ENCODE measurements at places on chromosomes 1 and 21.

DNA sequence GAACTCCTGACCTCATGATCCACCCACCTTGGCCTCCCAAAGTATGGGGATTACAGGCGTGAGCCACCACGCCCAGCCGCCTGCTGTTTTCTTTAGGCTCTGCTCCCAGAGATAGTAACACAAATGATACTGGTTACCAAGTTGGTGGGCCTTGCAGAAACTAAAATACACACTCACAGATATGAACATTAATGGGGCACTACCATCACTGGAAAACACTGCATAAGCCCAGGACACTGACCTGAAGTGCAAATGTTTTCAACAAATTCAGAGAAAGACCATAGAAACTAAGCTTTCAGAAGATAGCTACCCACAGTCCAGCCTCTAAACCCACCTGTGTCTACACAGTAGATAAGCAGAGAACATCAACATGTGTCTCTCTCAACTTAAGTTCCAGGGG, 180.5 kb downstream of the FCRL5 start:
- DNase-seq: no peak

DNA sequence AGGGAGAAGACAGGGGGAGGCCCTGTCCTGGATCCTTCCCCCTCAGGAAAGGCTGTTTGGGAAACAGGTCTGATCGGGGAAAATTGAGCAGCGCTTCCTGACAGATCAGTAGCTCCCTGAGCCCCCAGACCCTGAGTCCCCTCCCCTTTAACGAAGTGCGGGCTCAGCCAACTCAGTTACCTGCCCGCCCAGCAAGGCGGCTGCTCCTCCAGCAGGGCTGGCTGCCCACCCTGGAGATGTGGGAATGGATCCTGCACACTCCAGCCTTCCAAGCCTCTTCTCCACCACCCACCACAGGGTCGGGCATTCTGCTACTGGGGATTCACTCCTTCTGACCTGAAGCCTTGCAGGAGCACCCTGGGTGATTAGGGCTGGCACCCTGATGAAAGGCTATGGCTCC, 27.6 kb upstream of the LAPTM5 start:
- DNase-seq: no peak

DNA sequence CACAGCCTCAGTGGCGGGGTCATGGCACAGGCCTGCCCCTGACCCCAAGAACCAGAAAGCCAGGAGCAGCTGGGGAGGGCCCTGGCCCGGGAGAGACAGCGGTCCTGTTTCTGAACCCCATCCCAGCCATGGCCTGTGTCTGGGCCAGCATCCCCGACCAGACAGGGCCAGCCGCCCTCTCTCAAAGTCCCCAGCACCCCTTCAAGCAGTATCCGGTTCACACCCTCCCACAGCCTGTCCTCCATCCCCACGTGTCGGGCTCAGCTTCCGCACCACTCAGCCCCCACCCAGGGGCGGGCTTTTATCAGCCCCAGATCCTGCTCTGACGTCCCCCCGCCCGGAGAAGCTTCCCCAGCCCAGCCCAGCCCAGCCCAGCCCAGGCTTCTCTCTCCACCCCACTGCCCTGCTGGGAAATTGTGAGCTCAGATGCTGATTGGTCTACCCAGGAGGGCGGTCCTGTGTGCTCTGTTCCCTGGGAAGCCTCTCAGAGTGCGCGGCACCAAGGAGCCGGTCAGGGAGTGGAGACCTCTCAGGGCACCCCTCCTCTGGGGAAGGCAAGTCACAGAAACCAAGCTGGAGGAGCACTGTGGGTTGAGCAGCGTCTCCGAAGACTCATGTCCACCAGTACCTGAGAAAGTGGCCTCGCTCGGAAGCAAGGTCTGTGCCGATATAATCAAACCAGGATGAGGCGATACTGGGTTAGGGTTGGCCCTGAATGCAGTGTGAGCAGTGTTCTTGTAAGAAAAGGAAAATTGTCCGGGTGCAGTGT, 4.7 kb upstream of the FAAP20 start:
- DNase-seq: peak; percentile 64

GRCh38 chr1:155081472-155082300, 3.0 kb downstream of the EFNA3 start:
- peak; percentile 41 for DNase-seq

DNA sequence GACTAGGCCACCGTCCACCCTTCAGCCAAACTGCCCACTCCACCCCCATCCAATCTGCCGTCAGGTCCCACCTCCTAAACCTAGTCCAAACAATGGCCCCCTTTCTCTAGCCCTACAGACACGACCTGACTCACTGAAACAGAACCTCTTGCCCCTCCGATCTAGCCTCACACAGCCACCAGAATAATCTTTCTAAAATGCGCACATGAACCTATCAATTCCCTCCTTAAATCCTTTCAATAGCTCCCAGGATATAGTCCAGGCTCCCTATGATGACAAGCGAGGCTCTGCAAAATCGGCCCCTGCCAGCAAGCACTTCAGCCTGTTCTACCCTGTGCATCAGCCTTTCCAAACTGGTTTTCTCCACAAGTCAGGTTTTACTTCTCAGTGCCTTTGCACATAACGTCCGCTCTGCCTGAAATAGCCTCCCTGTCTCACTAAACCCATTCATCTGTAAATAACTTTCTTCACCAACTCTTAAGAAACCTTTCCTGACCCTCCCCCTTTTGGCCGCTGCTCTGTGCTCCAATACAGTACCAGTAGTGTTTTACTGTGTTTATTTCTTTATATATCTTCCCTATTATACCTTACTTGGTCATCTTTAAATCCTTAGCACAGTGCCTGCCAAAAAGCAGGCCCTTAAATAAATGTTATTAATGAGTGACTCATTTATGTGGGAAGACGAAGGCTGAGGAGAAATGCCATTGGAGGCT, 9.0 kb upstream of the CDC20 start:
- no peak for DNase-seq

- no peak for DNase-seq
Observed at GRCh38 chr21:32366191-32366590, 26.6 kb downstream of the URB1 start.

GRCh38 chr1:216898801-216899200, 175.6 kb upstream of the ESRRG start:
- DNase-seq: no peak

DNA sequence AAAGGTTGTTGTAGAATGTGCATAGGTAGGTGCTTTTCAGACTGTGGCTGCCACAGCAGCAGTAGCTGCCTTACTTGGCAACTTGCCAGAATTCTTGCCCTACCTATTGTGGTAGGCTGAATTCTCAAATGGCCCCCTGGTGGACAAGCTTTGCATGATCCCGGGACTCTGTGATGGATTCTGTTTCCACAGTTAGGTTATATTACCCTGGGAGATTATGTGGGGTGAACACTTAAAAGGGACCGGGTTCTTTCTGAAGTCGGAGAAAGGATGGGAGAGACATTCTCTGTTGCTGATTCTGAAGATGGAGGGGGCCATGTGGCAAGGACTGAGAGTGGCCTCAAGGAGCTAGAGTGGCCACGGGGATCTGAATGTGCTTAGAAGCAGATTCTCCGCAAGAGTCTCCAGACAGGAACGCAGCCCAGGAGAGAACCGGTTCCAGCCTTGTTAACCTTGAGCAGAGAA, 32.1 kb upstream of the KCNE1 start:
- DNase-seq: peak; percentile 61

- DNase-seq: no peak
Observed at GRCh38 chr1:29213055-29213454, 17.7 kb downstream of the MECR start.

GRCh38 chr1:96565546-96565945, 156.0 kb upstream of the PTBP2 start:
- no peak for DNase-seq

- DNase-seq: no peak
Observed at GRCh38 chr1:160407839-160408801, 7.8 kb downstream of the VANGL2 start.

DNA sequence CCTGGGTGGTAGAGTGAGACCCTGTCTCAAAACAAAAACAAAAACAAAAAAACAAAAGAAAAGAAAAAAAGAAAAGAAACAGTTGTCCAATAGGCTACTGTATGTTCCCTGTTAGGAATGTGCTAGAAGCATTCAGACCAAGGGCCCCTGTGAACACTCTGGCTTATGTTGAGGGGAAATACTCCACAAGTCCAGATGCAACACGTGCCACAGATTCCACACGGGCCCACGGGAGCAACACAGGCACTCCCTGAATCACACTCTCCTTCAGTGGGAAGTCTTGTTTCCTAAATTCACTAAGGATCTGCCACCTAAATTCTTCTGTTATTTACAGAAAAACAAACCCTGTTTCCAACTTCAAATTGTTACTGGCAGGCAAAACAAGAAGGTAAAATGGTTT, 291.1 kb downstream of the PCP4 start:
- no peak for DNase-seq

DNA sequence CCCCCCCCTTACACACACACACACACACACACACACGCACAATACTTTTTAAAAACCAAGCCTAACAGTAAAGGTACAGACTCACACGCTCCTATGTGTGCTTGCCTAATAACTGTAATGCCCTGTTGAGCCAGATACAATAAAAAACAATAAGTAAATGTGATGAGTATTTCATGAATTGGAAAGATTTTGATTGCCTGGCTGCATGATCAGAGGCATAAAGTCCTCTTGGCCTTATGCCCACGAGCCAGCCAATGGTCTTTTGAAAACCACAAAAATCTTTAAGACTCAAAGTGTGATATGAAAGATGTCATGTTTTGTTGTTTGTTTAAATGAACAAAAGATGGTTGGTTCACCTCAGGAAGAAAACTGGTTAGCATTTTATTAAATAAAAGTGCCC, 441.9 kb upstream of the ZRANB2 start:
- DNase-seq: no peak

- DNase-seq: no peak
Observed at GRCh38 chr21:23799376-23799775, 1807.9 kb downstream of the MRPL39 start.

- DNase-seq: no peak
Observed at GRCh38 chr1:34656299-34656698, 98.5 kb upstream of the GJB5 start.

DNA sequence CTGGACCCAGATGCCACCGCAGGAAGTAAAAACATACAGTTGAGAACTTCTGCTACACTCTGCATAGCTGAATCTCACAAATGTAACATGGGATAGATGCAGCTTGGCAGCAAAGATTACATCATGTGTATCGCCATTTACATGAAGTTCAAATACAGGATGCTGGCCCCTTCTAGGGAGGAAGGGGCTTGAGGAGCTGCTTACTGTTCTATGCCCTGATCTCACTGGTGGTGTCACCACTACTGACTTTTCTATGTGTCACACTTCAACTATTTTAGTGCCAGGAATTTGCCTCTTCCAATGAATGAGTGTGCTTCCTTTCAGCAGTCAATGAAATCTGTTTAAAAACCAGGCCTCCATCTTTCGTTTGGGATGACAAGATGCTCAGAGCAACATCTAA, 31.1 kb downstream of the MRAP start:
- no peak for DNase-seq

DNA sequence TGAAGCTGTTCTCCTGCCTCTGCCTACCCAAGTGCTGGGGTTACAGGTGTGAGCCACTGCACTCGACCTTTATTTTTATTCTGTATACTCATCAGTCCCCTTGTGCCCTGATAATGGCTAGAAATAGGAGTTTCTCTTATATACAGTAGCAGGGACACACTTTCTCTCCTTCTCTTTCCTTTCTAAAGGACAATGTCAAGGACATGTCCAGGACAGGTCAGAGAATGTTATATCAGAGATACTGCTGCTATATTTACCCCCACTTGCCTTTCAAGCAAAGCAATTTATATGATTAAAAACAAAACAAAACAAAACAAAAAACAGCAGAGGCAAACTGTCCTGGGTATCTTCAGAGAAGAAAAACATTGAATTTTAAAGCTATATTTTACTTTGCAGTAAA, 43.2 kb upstream of the LRIG2 start:
- no peak for DNase-seq

GRCh38 chr1:50742523-50742922, 217.5 kb downstream of the FAF1 start:
- no peak for DNase-seq

- peak; percentile 25 for DNase-seq
Observed at GRCh38 chr21:44298301-44298700, 1.6 kb upstream of the PFKL start.

- no peak for DNase-seq
Observed at GRCh38 chr1:244242446-244242845, 191.4 kb downstream of the ZBTB18 start.

GRCh38 chr1:41508290-41508689, 23.8 kb upstream of the EDN2 start:
- no peak for DNase-seq

- no peak for DNase-seq
Observed at GRCh38 chr1:60922304-60922703, 160.1 kb upstream of the NFIA start.

DNA sequence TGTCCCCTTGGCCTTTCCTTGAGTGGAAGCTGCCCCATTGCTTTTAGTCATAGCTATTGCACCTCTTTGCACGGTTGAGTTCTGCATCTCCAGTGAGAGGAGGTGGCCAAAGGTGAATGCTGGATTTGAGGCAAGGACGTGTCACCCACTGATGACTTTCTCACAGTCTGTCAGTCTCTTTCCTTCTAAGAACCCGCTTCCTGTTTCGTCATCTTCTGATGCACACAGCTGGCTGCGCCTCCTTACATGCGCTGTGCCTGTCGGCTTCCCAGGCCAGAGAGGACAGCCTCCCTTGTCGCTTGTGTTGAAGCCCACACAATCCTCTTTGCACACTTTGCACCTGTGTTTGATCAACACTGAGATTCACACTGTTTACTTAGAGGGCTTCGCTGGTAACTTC, 41.8 kb upstream of the PWP2 start:
- DNase-seq: no peak

DNA sequence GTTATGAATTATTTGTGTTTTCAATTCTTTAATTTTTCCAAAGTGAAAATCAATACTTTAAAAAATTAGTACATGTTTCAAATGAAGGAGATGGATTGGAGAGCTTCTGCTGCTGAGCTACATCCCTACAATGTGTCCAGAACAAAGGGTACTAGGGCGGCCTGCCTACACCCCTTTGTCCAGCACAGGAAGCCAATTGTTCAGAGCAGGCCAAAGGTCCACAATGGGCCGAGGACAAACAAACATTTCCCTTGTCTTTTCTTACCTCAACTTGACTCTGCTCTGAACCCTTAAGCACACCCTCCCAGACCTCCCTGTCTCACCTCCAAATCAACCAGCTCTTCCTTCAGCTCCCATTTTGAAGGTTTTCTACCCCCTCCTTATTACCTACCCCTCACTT, 39.4 kb upstream of the CAMK1G start:
- no peak for DNase-seq

DNA sequence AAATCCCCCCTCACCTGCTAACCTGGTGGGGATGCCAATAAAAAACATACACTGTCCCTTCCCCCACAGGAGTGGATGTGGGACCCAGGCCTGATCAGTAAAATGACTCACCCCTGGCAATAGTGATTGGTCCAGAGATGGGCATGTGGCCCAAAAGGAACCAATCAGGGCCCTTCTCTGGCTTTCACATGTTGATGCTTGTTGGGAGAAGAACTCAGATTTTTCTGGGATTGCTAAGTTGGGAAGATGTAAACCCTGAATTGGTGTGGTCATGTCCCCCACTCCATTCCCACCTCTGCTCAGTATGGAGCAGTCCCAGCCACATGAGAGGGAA, 43.6 kb upstream of the ACTL8 start:
- DNase-seq: no peak

- no peak for DNase-seq
Observed at GRCh38 chr1:2989185-2989584, 32.1 kb upstream of the ACTRT2 start.
